ENCODE measurements at places on chromosomes 7 and 10. TPM values are rescaled to one million over a fixed set of nuclear protein-coding genes. Genes with fewer than 3 reads are reported as not detected.

The INMT gene
- 5.0 TPM for total RNA-seq

The ADIRF gene
- total RNA-seq = not detected

DNA sequence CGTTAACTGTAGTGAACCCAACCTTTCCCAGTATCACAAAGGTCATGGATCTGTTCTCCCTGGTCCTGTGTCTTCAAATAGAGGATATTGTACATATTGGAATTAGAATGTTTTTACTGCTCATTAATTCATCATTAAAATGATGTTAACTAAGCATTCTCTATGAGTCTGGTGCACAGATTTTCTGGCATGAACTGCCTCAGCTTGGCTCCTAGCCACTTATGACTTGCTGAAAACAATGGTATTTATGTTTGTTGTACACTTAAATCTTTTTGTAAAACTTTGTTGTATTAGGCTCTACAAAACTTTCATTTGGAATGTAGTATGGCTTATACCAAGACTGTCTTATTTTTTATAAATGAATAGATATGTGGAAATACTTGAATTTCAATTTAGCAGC, 329.4 kb downstream of the TFEC start:
- DNase-seq = no peak

DNA sequence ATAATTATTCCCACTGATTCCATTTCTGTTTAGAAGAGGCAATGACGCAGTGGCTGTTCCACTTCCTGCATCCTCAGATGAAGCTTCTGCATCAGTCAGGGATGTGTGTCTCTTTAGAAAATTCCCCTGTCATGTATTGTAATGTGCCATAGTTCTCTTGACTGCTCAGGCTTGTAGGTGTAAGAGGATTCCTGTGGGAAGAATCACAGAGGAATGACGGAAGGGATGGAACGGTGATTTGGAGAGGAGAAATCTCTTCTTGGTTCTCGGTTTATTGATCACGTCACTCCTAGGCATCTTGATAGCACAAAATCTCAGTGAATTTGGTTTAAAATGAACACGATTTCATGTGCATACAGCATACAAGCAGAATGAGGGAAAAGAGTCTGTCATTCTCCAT, 69.8 kb upstream of the PRKCQ start:
- DNase-seq = no peak

GRCh38 chr10:125611756-125612155, 71.2 kb downstream of the TEX36 start:
- no peak for DNase-seq

- DNase-seq = no peak
These were observed 93.4 kb upstream of the ARMC3 start for GRCh38 chr10:22834471-22834870.

- DNase-seq = no peak
These were observed 270.5 kb downstream of the BMPER start for GRCh38 chr7:34175837-34176236.

DNA sequence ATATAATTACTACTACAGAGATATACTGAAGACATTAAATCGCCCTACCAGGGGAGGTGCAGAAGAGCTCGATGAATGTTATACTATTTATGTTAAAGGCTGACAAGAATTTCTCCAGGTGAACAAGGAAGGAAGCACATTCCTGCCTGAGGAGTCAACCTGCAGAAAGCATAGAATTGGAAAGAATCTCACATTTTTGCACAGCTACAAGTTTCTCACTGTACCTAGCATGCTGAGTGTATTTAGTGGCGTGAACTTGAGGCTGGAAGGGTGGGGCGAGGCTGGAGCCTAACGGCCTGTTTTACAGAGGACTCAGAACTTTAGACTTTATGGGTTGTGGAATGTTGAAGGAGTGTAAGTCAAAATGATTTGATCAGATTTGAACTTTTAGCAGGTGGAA, 373.6 kb upstream of the LRGUK start:
- DNase-seq = no peak

- DNase-seq = no peak
These were observed 235.2 kb downstream of the POU6F2 start for GRCh38 chr7:39212876-39213275.
